ENCODE measurements at places on chromosomes 1 and 21.
A peak's percentile ranks its signal among the peaks of the same experiment; 100 is the strongest.

GRCh38 chr21:14589855-14590563 is 43.9 kb upstream of the SAMSN1 start:
- DNase-seq, result no peak

DNA sequence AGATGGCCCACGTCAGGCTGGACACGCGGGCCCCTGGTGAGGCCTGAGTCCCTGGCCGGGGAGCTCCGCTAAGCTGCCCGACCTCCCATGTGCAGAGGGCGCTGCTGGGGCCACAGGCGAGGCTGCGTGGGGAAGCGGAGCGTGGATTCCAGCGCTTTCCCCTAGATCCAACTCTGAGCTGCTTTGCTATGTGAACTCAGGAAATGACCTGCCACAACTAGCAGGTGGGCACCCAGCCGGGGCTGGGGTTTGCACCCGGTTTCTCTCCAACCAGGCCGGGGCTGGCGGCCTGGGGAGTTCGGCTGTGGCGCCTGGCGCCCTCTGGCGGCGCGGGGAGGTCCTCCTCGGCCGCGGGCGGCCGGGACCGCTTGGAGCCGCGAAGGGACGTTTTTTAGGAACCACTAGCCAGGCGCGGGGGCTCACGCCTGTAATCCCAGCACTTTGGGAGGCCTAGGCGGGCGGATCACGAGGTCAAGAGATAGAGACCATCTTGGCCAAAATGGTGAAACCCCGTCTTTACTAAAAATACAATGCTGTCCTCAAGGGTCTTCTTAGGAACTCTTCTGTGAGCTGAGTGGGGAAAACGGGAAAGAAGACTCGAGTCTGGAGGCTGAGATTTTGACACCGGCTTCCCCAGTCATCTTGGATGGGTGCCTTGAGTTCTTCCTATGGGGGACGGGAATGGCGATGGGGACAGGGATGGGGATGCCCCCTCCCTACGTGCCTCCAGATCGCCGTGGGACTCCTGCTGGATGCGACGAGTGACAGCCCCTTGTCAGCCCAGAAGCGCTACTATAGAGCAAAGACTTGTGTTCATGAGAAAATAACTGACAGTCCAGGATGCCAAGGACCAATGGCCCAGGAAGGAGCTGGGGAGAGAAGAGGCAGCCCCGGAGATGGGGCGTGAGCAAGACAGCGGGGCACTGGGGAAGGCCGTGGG is 12.6 kb downstream of the PYCR2 start:
- no peak for DNase-seq

DNA sequence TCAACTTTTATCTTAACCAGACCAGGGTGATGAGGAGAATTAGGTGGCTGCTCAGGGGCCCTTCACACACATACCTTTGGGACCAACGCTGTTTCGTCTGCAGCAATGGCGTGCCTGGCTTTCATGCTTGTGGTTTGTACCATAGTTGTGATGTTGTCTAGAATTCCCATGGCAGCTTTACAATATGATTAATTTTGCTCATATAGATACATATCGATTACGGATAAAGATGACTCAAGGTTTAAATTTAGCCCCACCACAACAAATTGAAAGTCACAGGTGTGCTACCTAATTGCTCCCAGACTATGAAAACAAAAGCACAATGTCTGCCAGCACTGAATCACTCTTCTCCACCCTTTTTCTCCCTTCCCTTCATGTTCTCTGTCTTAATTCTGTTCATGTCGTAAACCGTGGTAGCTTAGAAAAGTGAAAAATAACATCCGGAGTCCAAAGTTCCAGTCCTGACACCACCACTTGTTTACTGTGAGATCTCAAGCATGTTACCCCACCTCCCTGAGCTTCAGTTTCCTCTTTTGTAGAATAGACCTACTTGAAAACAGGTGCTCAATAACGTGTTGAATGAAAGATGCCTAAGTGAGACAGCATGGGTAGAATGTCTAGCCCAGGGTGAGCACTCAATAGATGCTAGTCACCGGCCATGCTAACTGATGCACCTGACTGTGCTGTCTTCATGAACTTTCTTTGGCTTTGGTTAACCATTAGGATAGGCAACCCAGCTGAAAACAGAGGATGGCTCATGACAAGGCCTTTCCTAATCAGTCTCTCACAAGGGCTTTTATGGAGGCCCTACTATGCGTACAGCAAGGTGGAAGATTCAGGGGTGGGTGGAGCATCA is 22.1 kb upstream of the JUN start:
- DNase-seq, result no peak

DNA sequence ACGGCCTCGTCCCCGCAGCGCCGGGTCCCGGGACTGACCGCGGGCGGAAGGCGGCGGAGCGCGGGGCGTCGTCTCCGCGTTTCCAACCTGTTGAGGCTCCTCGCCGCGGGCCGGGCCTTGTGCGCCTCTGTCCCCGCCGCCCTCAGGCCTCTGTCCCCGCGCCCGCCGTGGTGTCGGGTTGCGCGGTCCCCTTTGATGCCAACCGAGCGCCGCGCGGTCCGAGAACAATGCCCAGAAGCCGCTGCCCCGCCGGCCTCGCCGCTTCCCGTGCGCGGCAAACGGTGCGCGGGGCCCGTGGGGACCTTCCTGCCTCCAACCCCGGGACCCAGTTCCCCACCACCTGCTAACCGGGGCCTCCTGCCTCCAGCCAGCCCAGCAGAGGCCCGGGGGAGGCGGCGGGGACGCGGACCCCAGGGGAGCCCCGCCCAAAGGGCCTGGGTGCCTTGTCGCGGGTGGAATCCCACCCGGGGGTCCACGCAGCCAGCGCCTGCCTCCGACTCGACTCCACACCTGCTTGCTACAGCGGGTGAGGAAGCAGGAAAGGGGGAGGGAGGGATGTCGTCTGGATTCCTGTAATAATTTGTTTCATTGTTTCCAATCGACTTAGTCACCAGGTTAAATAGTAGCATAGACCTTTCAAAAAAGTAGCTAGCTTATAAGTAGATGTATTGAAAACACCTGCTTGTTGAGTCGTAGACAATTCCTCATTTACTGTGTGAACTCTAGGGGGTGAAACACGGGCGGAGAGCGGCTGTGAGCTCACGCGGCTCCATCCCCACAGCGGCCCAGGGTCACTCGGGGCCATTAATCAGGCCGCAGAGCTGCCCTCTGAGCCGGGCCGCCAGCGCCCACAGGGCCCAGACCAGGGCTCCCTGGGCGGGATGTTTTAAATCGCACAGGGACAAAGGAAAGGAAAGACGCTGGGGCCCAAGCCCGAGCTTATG is 1.1 kb downstream of the COL18A1 start:
- peak; percentile 33 for DNase-seq

DNA sequence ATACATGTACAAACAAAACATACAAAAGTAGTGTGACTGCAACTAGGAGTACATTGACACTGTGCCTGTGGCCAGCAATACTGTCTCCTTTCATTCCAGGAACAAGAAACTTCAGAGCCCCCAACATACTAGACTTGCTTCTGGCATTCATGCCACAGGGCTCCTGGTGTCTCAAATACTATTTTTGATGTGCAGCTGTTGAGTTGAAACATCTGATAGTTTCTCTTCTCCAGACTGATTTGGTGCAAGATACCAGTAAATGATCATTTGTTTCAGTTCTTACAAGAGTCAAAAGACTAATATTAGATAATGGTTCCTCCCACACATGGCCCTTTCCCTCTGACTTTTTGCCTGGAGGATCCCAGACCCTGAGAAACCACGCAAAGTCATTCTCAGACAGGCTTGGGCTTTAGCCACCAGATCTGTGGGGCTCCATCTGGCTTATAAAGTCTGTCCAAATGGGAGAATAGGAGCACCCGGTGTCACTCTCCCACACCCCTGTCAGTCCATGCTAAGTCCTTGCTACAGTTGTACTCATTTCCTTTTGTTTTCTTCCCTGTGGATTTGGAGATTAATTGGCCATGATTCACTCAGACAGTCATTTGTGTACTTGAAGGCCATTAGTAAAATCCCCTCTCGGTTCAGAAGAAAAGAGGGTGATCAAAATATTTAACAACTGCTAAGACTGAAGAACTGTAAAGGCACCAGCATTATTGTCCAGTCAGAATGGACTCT is 163.5 kb upstream of the RUNX1 start:
- no peak for DNase-seq

DNA sequence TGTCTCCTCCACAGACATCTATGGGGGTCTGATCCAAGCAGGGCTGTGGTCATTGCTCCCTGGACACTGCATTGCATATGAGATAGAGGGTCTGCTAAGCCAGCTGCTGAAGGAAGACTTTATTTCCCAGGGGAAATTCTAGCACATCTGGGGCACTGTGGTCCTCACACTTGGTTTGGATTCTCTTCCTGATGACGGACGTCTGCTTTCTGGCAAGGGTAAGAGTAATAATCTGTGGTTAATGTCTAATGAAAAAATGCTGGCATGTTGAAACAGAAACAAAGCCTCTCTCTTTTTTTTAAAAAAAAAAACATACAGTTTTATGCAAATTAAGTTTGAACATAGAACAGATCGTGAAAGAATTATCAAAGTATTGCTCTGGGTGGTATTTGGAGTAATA is 553.9 kb downstream of the DPYD start:
- no peak for DNase-seq

GRCh38 chr1:104190821-104191220 is 441.1 kb downstream of the AMY1C start:
- DNase-seq, result no peak

DNA sequence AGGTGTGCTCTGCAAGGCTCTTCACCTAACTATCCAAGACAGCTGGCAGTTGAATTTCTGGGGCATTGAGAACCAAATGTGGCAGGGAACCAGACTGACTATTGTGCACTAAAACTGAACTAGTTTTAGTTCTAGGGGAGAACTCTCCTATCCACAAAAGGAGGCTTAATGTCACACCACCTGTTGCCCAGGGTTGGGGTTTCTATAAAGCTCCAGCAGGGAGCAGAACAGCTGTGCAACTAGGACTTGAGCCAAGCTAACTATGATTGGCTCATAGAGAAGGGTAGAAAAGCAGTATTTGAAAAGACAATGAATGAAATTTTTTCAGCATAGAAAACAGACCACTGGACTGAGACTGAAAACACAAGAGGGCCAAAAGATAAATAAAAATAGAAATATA is 53.3 kb upstream of the FGGY start:
- DNase-seq, result no peak

GRCh38 chr1:206734499-206735142 is 36.0 kb upstream of the IL19 start:
- peak; percentile 64 for DNase-seq

- no peak for DNase-seq
These were observed 683 bp downstream of the PPOX start for GRCh38 chr1:161166669-161167548.

DNA sequence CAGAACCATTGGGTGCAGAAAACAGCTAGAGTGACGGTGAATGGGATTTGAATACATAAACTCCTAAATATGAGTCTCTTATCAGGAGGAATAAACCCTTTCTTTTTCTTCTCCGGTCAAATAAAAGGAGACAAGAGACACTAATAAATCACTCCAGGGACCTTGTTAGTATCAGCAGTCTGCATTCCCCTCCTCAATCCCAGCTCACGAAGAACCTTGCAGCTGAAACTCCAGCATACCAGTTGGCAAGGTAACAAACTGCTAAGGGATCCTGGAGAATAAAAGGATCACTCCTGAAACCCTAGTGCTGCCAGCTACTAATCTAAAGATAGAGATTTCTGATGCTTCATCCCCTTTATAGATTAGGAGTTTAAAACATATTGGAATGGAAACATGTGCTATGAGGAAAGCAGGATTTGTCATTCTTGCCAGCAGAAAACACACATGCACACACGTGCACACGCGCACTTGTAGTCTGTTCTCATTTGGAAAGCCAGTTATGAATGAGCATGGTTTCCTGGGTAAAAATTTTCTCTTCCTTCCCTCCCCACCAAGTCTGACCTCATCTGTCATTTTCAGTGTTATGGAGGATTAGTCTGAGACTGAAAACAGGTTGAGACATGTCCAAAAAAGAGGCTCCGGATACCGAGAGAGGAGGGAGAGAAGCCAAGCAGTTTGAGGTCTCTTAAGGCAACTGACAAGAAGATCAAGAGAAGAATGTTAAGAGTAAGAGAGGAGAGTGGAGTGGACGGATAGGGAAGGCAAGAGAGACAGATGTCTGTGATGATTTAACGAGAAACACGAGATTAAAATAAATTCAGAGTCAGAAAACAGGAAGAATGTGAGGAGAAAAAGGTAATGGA is 10.9 kb downstream of the IER5 start:
- DNase-seq, result peak; percentile 90

DNA sequence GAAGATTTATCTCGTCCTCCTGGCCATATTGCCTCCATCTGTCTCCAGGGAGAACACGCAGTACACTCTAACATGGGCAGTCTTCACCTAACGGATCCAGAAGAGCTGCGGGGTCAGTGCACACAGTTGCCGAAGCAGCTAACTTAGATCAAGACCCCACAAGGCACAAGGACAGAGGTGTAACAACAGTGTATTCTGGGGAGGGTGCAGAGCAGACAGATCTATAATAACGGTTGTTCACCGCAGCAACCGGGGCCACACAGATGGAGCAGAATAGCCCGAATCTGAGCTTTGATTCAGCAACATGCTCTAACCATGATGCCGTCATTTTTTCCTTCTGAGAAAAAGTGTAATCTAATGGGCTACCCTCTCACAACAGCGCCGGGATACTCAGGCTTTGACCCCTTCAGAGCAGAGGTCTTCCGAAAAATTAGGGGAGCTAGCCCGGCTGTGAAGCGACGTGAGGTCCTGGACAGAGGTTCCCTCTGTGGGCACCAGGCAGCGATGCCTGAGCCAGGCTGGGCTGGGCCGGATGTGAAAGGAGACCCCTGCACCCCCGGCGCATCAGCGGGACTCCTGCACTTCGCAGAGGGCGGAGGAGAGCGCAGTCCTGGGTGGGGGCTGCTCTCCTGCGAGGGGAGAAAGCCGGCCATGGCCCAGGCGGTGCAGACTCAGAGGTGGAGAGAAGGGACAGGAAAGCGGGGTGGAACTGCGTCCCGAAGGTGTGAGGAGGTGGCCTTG is 57.5 kb downstream of the BCL9 start:
- DNase-seq, result no peak

DNA sequence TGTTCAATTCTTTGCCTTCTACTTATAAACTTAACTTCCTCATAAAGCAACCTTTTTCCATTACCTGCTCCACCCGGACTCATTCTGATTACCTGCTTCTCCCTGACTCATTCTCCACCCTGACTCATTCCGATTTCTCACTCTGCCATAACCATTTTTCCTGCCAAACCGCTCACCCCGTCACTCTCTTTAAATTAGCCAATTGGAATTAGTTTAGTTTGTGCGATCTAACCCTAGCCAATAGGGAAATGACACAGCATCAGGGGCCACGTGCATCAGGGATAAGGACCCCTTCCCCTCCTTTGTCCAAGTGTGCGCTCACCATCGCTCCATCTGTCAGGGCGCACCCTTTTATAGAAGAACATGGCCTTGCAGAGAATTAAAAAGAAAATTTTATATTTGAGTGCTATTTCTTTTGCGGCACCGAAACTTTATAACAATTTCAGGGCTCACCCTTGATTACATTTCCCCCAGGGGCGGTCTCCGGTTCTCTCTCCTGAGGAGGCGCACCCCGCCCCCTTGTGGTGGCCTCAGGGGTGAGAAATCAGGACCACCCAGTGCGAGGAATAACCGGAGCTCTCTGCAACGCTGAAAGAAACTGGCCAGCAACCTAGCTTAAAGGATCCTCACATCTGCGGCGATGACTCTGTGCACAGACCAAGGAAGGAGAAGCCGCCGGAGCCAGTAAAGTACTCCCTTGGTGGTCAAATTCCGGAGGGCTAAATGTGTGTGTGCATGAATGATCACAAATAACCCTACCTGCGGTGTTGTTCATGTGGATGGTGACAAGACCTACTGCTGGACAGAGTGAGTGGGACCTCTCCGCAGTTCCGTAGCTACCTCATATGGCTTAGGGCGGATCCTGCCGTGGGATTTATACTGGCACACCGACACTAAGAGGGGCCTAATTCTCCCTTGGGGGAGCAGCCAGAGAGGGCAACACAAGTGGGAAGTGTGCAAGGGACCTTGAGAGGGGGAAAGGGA is 30.3 kb upstream of the CBR3 start:
- DNase-seq, result no peak

GRCh38 chr1:33860671-33861070 is 3.2 kb upstream of the HMGB4 start:
- no peak for DNase-seq
